Epithelial cell of esophagus (primary cell): ENCODE measurements at places on chromosomes 7 and 10.

DNA sequence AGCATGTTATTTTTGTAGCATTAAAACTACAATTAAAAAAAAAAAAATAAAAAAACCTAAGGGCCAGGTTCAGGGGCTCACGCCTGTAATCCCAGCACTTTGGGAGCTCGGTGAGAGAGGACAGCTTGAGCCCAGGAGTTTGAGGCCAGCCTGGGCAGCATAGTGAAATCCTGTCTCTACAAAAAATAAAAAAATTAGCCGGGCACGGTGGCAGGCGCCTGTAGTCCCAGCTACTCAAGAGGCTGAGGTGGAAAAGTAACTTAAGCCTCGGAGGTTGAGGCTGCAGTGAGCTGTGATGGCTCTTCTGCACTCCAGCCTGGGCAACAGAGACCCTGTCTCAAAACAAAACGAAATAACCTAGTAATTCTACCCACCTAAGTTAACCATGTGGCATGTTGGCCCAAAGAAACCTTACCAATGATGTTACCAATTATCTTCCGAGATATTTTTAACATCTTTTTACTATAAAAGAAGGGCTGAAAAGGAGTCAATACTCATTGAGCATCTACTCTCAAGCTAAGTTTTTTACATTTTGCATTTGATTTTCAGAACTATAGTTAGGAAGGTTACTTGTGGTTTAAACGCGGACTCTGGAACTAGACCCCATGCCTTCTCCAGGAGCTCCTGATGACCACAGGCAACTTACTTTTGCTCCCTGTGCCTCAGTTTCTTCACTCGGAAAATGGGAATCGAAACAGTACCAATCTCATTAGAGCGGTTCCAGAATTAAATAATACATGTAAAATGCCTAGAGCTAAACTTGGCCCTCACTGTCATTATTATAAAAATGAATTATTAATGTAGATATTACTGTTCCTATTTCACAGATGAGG, 1.4 kb downstream of the ITGB1 start:
- no peak for DNase-seq

GRCh38 chr7:43071604-43072003, 40.8 kb upstream of the HECW1 start:
- DNase-seq = peak; percentile 9

DNA sequence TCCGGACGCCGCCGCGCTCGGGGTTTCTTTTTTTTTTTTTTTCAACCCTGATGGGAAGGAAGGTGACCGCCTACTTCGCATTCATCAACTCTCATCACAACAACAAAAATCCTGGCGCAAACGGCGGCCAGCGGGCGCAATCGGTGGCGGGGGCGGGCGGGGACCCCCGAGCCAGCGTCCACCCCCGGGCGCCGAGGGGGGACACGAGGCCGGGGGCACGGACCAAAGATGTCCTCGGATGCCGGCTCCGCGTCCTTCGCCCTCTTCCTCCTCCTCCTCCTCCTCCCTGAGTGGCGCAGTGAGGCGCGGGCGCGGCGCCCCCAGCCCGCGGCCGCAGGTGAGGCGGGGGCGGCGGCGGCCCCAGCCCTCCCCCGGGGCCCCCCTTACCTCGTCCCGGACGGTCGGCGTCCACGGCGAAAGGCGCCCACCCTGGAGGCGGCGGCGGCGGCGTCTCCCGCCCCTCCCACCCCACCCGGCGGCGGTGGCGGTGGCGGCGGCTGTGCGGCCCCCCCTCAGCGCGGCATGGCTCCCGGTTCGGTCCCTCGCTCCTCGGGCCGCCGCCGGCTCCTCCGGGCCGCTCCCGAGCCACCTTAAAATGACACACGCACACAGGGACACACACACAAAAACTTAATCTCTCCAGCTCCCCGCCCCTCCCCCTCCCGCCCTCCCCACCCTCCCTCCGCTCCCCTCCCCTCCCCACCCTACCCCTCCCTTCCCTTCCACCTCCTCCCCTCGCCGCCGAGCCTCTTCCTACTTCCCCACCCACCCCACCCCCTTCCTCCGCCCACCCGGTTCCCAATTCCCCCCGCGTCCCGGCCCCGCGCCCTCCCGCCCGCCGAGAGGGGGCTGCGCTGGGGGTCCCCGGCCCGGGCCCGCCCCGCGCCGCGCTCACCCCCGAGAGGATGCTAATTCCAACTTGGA, at the start of gene CTBP2:
TSS of gene CTBP2 (minus strand) at position 632 of the 924 bp plus-strand sequence.
- DNase-seq = no peak

- no peak for DNase-seq
These were observed 27.6 kb downstream of the WDR86 start for GRCh38 chr7:151382079-151382885.

- no peak for DNase-seq
These were observed 102.2 kb downstream of the GFRA1 start for GRCh38 chr10:116170815-116171250.

DNA sequence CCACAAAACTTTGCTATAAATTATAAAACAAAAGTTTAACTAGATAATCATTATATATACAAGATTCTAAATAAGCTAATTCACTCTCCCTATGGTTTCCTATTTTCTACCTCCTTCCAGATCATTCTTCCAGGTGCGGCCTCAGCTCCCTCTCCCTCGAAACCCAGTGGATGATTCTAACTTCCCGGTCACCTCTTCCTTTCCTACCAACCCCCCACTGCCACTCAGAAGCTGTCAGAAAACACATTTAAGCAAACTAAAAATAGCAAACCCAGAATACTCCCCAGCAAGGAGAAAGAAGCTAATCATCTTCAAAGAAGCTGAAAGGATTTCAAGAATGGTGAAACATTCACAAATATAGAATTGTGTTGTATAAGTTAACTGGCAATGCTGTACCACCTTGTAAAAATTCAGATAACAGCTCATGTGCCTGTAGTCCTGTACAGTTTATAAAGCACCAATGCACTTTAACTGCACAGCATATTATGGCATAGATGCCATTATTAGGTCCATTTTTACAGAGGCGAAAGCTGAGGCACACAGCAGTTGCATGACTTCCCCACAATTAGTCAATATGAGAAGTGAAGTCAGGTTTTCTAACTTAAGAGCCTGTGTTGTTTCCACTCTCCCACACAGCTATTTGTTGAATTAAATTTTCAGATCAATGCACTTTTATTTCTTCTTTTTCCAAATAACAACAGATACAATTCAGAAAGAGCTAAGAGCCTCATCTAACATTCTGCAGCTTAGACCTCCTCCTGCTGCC, 13.7 kb upstream of the DNTT start:
- no peak for DNase-seq

DNA sequence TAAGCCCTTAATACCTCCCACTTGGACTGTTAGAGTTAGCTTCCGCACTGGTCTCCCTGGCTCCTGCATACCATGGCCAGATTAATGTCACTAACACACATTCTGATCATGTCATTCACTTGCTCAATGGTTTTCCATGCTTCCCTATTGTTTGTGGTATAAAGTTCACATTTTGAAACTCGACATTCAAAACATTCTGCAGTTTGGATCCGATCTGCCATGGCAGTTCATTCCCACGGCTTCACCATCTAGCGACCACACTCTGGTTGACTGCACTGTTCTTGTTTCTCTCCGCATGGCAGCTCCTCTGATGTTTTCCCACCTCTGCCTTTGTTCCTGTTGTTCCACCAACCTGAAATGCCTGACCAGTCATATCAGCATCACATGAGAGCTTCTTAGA, 87.4 kb upstream of the WAC start:
- no peak for DNase-seq

GRCh38 chr7:129574487-129574886, 37.0 kb upstream of the NRF1 start:
- DNase-seq = peak; percentile 65

GRCh38 chr10:97575127-97575668, 2.6 kb downstream of the ANKRD2 start:
- DNase-seq = no peak

DNA sequence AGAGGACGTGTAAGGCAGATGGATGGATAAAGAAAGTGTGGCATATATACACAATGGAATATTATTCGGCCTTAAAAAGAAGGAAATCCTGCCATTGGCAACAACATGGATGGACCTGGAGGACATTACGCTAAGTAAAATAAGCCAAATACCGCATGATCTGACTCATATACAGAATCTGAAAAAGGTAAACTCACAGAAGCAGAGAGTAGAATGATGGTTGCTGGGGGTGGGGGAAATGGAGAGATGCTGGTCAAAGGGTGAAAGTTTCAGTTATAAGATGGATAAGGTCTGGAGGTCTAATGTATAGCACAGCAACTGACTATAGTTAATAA, 36.3 kb downstream of the AFAP1L2 start:
- DNase-seq = no peak

DNA sequence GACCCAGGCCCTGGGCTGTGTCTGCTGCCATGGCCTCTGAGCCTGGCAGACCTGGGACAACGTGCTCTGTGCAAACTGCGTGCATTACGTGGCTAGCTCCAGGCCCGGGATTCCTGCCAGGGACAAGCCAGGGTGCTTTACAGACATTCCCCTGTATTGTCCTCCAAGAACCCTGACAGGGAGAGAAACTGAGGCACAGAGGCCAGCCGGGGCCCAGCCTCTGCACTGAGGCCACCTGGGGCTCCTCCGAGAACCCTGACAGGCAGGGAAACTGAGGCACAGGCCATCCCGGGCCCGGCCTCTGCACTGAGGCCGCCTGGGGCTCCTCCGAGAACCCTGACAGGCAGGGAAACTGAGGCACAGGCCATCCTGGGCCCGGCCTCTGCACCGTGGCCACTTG, 64.9 kb downstream of the CFAP46 start:
- DNase-seq = no peak

- peak; percentile 21 for DNase-seq
These were observed 39.0 kb upstream of the EMX2 start for GRCh38 chr10:117503244-117504205.

GRCh38 chr7:36496576-36496975, 106.9 kb downstream of the ANLN start:
- DNase-seq = peak; percentile 27

- no peak for DNase-seq
These were observed 75.1 kb upstream of the TBX20 start for GRCh38 chr7:35329026-35329425.

- DNase-seq = peak; percentile 16
These were observed 136.4 kb upstream of the FGFR2 start for GRCh38 chr10:121734589-121735045.

- no peak for DNase-seq
These were observed 51.8 kb upstream of the PARD3 start for GRCh38 chr10:34866848-34867247.

DNA sequence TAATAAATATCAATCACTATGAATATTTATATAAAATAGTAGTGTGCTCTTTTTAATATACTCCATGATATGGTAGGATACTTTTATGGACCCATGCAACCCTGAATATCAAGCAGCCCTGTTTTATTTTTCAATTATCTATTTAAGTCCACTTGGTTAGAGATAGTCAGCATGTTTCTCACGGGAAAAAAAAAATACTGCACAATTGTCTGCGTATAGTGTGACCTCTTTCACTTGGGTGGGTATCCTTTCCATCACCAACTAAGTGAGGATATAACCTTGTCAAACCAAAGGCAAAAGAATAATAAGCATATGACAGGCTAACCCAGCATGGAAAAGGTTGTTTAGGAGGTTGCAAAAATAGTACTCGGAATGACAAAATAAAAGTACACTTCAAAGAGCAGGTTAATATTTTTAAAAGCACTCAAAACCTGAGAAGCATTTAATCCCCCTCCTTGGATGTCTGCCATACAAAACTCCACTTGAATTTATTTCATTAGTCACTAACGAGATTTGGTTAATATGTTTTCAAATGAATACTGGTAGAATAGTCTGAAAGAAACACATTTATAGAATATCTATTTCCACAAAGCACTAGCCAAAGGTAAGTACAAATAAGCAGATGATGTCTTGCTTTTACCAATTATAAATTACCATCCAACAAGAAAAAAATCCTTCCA, 76.5 kb downstream of the IMMP2L start:
- no peak for DNase-seq

GRCh38 chr10:13784067-13784466, 197.3 kb downstream of the PRPF18 start:
- peak; percentile 41 for DNase-seq

DNA sequence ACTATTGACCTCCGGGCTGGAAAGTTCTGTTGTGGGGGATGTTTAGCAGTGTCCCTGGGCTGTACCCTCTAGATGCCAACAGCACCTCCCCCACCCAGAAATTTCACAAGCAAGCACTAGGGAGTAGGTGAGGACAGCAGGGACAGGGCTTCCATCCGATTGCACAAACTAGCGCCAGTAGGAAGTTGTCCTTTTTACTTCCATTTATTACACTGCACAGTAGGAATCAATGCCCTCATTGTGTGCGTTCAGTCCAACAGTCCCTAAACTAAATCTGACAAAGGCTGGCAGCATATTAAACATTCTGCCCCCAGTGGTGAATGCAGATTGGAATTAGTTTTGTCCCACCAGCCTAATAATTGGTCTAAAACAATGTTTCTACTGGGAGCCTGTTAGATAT, 6.4 kb upstream of the SOSTDC1 start:
- no peak for DNase-seq

DNA sequence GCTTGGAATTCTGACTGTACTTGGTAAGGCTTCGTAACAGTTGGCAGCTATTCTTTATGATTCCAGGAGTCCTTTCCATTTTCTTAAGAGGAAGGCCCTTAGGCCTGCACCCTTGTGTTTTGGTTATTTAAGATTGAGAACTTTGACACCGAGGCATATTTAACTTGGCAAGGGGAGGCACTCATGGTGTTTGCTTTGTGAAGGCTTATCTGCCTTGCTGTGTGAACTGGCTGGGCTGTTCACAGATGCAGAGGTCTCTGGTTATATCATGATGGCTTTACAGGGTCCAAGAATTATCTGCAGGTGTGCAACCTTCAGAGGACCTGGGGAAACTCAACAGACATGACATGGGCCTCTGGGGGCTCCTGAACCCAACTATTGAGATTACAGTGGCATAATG, 833 bp upstream of the PNLIPRP1 start:
- no peak for DNase-seq

DNA sequence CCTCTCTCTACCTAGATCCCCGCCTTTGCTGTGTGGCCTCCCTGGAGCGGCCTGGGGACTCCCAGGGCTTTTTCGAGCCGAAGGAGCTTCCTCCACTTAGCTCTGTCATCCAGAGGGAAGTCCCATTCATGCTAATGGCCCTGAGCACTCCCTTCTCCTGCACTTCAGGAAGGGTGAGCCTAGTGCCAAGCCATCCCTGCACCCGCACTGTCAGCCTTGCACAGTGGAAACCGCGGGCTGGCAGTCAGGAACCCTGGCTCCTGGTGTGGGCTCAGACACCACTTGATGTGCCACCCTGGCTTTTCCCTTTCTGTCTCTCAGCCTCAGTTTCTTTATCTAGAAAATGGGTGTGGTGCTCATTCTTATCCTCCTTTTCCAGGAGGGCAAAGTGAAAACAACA, 131.6 kb downstream of the ZMIZ1 start:
- no peak for DNase-seq

GRCh38 chr7:47720141-47720906, 138.4 kb upstream of the TNS3 start:
- DNase-seq = no peak

- DNase-seq = peak; percentile 45
These were observed 104.1 kb upstream of the RHEB start for GRCh38 chr7:151623766-151624165.
